ENCODE measurements at places on chromosomes 13 and 19.

GRCh38 chr13:25727250-25727649 is 324.6 kb downstream of the SHISA2 start:
- DNase-seq: no peak

DNA sequence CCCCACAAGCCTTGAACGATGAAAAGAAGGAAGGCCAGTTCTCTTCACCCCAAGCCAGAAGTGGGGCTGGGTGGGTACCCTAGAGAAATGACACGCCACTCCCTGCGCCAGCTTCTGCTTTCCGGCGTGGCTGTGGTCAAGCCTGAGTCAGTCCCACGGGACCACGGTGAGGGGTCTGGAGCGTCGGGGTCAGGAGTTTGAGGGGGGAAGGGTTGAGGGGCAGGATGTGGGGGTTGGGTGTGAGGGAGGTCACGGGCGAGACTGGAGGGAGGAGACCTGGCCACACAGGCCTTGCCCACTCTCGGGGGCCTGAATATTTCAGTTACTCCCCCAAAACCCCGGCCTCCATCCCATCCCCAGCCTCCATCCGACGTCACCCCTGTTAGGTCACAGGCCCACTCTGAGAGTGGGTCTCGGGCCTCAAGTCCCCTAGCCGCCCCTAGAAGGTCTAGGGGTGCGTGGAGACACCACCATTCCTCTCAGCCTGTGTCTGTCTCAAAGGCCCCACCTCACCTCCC is 500 bp upstream of the IFI30 start:
- no peak for DNase-seq

DNA sequence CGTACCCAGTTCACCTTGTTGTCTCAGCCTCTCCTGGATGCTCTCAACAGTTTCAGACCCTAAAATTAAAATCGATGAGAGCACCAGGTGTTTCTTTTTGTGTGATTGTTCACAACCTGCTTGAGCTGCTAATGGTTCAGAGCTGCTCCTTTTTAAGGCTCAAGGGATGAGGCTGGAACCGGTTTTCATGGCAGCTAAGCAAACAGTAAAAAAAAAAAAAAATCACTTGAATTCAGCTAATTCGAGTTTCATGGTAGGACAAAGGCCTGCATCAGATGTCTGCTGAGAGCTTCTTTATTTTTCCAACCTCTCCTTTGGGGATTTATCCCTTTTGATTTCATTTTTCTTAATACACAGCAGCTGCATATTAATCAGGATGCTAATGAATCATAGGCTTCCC is 6.5 kb downstream of the SYCE2 start:
- peak; percentile 89 for DNase-seq

- no peak for DNase-seq
Observed at GRCh38 chr13:45683701-45684100, 18.4 kb upstream of the CBY2 start.

- no peak for DNase-seq
Observed at GRCh38 chr13:76314495-76314894, 571.7 kb downstream of the KCTD12 start.

- no peak for DNase-seq
Observed at GRCh38 chr13:34546344-34547250, 395.5 kb upstream of the NBEA start.

DNA sequence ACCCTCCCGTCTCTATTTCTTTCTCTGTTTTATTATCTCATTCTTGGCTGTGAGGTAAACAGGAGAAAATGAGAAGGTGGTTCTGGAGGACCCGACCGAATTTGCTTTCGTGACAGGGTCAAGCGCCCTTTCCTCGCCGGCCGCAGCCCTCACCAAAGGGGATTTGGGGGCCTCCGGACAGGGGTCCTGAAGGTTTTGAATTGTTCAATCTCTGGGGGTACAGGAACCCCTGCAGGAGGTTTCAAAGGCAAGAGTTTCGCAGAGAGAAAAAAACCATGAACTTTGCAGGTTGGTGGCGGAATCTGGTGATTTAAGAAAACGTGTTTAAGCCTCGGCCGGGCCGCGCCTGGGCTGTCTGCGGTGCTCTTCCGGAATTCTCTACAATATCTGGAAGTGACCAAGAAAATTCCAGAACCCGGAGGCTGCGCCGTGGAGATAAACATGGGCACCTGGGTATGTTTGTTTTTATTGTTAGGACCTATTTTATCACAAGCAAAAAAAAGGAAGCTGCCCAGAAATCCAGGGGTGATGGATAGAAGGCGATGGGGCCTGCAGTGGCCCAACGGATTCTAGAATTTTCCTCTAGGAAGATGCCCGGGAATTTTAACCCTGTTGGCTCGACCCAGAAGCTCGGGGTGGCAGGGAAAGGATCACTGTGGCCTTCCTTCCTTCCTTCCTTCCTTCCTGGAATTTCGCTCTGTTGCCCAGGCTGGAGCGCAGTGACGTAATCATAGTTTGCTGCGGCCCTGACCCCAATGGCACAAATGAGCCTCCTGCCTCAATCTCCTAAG is 14.2 kb upstream of the PTBP1 start:
- DNase-seq: no peak

- no peak for DNase-seq
Observed at GRCh38 chr13:20219577-20219976, 12.5 kb downstream of the GJB6 start.

GRCh38 chr19:19540715-19541515 is 2.9 kb downstream of the CILP2 start:
- DNase-seq: no peak

DNA sequence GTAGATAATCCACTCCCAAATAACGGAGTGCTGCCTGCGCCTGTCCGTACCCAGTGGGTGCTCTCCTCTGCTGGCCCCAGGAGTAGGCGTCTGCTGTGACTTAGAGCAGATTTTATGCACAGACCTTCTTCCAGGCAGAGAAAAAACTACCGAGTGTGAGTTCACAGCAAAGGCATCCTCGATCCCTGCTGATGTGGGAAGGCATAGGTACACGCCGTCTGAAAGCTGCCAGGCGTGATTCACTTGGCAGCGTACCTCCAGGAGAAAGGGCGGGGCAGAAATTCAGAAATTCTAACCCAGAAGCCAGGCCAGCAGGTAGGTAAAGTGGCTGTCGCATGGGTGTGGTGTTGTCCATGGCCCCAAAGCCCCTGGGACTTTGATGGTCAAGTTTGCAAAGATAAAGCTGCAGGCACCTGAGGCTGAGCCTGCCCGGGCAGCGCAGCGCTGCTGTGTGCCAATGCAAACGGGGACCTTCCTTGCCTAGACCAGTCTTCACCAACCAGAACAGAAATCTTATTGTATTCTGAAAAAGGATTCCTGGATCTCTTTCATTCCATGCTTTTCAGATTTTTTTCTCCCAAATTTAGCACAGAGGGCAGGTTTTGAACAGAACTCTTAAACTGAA is 36.3 kb downstream of the COL4A2 start:
- DNase-seq: no peak

GRCh38 chr13:27354379-27354778 is 70.0 kb upstream of the GTF3A start:
- peak; percentile 3 for DNase-seq

DNA sequence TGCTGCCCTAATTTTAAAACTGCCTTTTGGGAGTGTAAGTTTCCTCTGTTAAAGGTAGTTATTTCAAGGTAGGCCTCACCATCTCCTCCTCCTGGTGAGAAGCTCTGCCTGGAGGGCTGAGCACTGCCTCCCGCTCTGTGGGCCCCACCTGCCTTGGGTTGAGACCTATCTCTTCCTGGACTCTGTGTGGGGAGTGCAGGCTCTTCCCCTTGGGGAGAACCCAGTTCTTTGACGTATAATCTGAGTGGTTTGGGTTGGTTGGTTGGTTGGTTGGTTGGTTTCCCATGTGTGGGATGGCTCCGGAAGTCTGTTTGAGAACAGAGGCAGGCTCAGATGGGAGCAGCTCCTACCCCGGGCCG is 39.1 kb downstream of the ACTN4 start:
- no peak for DNase-seq

DNA sequence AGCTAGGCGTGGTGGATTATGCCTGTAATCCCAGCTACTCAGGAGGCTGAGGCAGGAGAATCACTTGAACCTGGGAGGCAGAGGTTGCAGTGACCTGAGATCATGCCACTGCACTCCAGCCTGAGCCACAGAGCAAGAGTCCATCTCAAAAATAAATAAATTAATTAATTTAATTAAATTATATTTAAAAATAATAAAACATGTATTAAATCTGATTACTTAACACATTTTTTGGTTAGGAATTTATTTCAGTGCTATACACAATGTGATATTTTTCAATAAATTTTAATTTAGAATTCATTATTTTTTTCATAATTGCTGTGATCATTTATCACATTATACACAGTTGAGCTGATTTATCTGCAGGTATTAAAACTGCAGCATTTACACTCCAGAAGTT is 1101.5 kb upstream of the MIR17HG start:
- DNase-seq: no peak

DNA sequence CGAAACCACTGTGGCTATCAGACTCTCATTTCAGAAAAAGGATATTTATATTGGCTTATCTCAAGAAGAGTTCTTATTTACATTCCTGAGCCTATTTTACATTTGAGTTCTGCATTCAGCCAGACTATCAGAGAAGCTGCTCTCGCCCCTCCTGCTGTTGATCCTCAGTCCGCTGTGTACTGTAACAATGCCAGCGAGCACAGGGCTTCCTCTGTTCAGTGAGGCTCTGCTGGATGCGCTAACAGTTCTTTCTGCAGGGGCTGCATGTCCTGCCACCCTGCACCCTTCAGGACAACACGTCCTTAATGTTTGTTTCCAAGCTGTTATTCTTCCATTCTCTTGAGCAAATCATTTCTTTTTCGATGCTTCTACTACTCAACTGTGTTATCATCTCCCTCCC is 463.7 kb upstream of the SGCG start:
- no peak for DNase-seq

DNA sequence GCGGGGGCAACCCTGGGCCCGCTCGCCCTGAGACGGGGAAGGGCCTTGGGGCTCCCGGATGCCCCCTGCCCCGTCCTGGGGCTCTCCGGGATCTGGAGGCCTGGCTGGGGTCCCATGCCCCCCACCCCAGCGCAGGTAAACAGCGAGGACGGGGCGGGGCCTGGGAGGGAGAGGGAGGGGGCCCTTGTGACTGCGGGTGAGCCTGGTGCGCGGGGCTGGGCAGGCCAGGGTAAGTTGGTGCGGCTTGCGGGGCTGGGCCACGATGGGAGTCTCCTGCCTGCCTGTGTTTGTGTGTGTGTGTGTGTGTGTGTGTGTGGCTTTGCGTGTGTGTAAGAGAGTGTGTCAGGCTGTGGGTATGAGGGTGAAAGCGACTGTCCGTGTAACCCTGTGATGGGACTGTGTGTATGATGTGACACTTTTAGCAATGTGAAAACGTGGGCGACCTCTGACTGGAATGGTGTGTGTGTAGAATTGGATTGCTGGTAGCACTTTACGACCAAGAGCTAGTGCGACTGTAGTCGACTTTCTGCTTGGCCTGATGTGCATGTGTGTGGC is 426 bp downstream of the KLC3 start:
- no peak for DNase-seq

DNA sequence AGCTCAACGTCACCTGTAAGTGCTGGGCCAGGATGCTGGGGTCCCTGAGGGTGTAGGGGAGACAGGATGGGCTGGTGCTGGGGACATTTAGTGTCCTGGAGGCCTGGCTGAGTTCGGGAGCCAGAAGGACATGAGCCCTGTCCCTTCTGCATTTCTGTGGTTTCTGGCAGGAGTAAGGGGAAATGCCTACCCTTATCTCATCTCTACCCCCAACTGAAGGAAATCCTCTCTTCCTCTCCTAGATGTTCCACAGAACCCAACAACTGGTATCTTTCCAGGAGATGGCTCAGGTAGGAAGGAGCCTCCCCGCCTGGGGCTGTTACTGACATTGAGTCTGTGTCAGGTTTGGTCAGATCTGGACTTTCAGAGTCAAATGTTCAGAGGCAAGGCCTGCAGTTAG is 1.2 kb downstream of the CD33 start:
- DNase-seq: no peak

GRCh38 chr13:85508683-85509329 is 290.4 kb downstream of the SLITRK6 start:
- DNase-seq: no peak

DNA sequence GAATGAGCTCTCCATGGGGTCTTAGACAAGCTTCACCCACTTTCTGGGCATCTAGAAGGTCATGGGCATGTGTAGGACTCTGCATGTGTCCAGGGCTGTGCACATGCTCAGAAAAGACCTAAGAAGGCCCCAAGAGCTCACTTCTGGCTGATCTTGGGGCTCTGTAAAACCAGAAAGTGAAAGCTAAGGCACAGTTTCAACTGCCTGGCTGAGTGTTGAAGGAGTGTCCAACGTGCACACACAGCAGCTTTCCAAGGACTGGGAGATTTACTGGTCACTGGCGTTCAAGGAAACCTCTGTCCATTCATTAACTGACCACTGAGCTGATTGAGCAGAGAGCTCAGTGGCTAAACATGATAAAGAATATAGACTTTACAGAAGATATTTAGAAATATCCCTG is 137.9 kb downstream of the KATNAL1 start:
- no peak for DNase-seq

DNA sequence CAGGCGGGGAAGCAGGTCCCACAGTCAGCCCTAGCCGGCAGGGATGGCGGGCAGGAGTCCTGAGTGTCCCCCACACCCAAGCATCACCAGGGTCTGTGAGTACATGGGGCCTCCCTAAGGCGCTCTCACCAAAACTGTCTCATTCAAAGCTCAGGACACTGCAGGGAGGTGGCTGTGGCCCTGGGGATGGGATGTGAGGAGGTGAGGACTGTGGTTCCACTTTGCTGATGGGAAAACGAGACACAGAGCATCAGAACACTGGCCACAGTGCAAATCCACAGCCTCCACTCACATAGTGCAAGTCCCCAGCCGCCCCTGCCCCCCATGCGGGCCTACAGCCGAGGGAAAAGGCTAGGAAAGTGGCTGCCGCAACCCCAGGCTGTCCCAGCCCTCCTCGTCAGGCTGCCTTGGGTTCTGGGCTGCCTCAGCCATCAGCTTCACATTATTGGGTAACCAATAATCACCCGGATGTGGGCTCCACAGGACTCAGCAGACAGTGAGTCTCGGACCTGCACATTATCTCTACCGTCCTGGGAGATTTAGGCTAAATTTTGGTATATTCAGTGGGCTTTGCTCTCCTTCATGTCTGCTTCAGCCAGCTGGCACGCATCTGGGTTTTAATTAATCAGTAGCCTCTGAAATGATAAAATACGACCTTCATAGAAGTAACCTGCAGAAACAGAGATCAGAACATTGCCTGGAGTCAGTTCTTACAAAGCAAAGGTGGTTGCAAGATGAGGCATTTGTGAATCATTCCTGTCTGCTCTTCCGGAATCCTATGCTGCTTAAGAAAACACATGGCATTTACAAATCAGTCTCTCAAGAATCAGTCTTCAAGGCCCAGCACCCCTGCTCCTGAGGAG is 77.0 kb downstream of the SOX1 start:
- no peak for DNase-seq

DNA sequence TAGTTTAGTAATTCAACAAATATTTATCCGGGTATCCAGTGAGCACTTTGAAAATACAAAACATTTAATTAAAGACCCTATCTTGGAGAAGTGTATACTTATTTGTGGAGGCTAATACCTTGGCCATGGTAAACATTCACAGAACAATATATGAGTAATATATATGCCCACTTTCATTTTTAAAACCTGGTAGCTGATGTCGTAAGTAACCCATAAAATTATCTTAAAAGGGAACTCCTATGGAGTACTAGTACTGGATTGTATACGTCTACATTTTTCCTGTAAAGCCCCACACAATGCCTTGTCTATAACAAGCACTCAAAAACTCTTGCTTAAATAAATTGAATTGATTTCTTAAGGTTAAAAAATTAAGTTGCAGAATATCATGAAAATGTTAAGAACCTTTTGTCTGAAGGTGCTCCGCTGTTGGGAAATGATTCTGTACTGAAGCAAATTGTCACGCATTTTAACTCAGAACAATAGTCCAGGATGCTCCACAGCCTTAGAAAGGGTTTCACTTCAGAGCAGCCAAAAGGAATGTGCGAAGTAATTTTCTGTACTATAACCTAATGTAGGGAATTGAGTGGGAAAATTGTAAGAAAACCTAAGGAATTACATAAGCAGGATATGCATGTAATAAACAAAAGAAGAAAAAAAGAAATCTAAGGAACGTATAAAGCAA is 58.9 kb upstream of the C1QTNF9 start:
- no peak for DNase-seq
